HuH-7.5 (cell line): ENCODE measurements at places on chromosomes 12 and 14.

DNA sequence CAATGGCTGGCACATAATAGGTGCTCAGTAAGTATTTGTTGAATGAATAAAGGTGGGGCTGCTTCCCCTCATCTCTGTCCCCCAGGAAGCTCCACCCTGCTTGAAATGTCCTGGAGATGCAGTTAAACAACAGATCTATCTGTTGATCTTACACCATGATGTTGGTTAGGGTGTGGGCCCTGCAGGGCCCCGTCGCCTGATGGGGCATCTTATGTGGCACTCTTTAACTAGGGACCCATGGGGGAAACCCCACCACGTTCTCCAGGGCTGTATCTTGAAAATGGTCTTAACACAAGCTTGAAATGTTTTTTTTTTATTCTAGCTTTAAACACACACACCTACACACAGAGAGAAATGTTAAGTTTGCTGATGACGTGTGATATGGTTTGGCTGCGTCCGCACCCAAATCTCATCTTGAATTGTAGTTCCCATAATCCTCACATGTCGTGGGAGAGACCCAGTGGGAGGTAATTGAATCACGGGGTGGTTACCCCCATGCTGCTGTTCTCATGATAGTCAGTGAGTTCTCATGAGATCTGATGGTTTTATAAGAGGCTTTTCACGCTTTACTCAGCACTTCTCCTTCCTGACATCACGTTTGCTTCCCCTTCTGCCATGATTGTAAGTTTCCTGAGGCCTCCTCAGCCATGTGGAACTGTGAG is 741.7 kb downstream of the VRK1 start:
- DNase-seq: no peak

- DNase-seq: no peak
Observed at GRCh38 chr14:53126731-53127130, 26.4 kb downstream of the DDHD1 start.

GRCh38 chr12:28512406-28512805 is 322.1 kb downstream of the CCDC91 start:
- DNase-seq: no peak

- DNase-seq: no peak
Observed at GRCh38 chr12:31736472-31736871, 7.7 kb upstream of the AMN1 start.

DNA sequence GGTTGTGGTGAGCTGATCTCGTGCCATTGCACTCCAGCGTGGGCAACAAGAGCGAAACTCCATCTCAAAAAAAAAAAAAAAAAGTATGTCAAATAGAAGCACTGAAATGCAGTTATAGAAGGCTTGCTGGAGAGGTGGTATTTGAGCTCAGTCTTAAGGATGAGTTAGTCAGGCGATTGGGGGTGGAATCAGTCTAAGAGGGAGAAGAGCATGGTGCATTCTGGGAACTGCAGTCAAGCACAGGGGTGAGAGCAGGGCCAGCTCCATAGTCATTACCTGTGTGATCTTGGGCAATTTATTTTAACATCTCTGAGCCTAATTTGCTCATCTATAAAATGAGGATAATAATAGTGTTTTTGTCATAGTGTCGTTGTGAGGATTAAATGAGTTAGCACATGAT is 5.9 kb upstream of the GNB3 start:
- no peak for DNase-seq
